ENCODE measurements at places on chromosomes 11 and 22.

DNA sequence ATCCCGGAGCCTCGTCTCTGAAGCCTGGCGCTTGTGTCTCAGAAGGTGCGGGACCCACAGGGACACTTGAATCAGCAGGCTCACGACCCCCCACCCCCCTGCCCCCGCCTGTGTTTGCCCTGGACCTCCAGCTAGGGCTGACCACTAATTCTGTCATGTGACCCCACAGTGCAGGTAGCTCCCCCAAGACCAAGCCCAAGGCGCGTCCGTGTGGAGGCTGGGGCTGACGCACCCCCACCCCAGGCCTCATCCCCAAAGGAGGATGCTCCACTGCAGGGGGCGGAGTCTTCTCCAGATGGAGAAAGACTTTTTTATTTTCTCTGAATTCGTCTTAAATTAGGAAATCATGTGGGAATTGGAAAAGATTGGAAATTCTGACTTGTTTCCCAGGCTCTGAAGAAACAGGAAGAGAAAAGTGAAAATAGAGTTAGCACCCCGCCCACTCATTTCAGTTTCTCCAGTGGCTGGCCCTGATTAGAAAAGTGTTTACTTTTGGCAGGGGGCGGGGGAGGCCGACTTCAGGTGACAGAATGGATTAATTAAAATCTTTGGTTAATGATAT lies 1.0 kb upstream of the RELA start:
- no peak for DNase-seq

GRCh38 chr11:133530501-133530835 lies 1.8 kb downstream of the OPCML start:
- DNase-seq = no peak

- no peak for DNase-seq
These were observed 9.6 kb upstream of the CBLIF start for GRCh38 chr11:59854871-59855270.

DNA sequence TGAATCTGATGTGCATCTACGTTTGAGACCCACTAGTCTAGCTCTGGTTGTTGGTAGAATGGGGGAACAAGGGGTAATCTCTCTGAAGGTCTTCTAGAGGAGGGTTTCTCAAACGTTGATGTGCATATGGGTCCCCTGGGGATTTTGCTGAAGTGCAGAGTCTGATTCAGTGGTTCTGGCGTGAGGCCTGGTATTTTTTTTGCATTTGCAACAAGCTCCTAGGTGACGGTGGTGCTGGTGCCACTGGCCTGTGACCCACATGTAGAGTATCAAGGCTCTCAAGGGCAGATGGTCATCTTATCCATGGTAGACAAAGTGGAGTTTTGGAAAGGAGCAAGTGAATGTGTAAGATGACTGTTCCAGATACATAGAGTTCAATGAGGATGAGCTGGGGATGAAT lies 97.1 kb downstream of the CEP164 start:
- no peak for DNase-seq

- no peak for DNase-seq
These were observed 112.0 kb upstream of the ARHGAP42 start for GRCh38 chr11:100574894-100575769.
